ENCODE measurements at places on chromosomes 13 and 19.
A peak's percentile ranks its signal among the peaks of the same experiment; 100 is the strongest.

DNA sequence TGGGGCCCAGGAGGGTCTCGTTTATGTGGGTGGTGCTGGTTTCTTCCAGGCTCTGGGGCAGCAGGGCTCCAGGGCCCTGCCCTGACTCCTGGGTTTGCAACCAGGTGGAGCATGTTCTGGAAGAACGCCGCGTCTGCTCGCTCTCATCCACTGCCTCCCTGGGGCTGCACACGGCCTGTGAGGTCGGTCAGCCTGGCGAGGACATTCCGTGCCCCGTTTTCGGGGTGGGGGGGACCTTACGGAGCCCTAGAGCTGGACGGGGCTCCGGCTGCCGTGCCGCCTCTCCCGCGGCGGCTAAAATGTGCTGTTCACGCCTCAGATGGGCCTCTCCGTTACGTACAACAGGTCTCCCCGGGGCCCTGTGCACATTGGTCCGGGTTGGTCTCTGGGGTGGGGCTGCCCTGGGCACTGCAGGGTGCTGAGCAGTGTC, 3.3 kb downstream of the GNA11 start:
- no peak for DNase-seq

DNA sequence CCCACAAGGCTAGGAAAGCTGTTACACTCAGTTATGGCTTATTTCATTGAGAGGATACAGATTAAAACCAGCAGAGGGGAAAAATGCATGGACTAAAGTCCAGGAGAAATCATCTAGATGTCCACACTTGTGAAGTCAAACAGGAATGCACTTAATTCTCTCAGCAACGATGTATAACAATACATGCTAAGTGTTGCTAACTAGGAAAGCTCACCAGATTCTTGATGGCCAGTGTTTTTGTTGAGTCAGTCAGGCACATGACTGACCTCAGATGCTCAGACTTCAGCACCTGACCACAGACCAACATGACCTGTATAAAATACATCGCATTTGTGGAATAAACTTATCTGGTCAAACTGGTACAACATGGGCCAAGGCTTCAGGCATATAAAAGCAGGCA, 470.2 kb upstream of the PRR20A start:
- DNase-seq = no peak

GRCh38 chr13:23801141-23801540, 88.1 kb downstream of the MIPEP start:
- no peak for DNase-seq

GRCh38 chr13:101700598-101700997, 248.1 kb downstream of the ITGBL1 start:
- no peak for DNase-seq

- DNase-seq = no peak
These were observed 241.4 kb downstream of the LACC1 start for GRCh38 chr13:44120849-44121755.

DNA sequence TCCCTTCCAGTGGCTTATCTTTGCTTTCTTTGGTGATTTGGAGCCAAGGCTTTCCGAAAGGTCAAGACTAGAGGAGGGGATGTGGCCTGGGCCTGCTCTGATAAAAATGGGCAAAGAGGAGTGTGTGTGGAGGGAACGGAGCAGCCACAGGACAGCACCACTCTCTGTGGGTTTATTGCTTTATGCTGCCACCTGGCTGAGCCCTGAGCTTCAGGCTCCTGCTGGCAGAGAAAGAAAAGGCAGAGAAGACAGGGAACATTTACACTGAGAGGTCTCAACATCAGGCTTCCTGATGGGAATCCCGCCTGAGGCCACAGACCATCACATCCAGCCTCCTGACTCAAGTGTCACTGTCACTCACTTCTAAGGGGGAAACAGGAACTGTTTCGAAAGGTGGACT, 9.2 kb upstream of the GSX1 start:
- DNase-seq = peak; percentile 45

- no peak for DNase-seq
These were observed 609.7 kb upstream of the SLITRK1 start for GRCh38 chr13:84491952-84492351.
